ENCODE measurements at places on chromosomes 1 and 21.
A peak's percentile ranks its signal among the peaks of the same experiment; 100 is the strongest.

DNA sequence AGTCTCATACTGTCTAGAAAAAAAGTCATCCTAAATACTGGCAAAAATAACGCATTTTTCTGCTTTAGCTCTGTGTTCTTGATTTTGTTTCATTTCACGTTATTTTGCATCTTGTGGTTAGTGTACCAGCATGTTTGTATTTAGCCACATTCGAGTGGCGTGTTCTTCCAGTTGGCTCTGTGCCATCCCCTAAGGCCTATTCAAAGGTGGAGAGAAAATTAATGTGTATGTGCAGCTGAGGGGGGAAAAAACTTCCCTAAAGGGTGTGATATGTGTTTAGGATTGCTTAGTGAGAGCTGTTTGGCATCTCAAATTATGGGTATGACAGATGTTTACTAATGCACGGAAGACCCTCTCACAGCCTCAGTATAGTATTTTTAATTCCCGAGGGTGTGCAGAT lies 12.1 kb downstream of the DNAJC16 start:
- DNase-seq: no peak

DNA sequence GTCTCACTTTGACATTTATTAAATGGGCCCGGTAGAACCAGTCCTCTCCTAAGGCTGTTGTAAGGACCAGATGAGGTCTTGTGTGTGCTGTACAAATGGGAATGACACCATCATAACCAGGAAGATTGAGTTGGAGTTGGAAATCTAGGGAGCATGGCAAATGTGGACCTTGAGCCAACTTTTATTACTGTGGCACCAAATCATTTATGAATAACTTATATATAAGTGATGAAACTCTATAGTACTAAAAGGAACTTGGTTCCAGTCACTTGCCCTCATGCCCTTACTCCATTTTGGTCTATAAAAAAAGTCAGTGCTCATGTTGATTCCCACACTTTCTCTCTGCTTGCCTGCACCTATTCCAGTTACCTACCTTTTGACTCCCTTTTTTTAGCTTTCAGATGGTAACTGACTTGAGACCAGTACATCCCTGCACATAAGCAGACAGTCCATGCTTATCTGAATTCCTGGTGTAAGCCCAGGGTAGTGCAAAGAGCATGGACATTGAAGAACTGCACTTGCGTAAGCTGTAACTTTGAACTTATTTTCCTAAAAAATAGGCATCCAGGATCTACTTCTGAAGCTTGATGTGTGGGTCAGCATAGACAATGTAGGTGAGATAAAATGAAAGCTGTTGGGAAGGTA lies 210.6 kb downstream of the PBX1 start:
- DNase-seq: no peak

DNA sequence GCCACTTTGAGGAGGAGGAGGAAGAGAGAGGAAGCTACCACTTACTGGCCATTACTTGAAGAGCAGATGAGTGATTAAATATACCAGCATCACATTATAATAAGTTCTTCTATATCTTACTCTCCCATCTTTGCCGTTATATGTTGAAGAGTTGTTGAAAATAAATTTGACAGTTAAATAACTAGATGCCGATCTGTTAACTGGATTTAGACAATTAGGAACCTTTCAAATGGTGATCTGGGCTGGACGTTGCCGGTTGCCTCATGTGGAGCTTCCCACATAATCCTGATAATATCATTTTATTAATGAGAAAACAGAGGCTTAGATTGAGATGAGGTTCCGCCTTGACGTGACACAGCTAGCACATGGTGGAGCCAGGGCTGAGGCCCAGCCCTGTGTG lies 147.0 kb downstream of the SDCCAG8 start:
- DNase-seq: no peak

- DNase-seq: no peak
Observed at GRCh38 chr1:33876970-33877650, 13.2 kb downstream of the HMGB4 start.

DNA sequence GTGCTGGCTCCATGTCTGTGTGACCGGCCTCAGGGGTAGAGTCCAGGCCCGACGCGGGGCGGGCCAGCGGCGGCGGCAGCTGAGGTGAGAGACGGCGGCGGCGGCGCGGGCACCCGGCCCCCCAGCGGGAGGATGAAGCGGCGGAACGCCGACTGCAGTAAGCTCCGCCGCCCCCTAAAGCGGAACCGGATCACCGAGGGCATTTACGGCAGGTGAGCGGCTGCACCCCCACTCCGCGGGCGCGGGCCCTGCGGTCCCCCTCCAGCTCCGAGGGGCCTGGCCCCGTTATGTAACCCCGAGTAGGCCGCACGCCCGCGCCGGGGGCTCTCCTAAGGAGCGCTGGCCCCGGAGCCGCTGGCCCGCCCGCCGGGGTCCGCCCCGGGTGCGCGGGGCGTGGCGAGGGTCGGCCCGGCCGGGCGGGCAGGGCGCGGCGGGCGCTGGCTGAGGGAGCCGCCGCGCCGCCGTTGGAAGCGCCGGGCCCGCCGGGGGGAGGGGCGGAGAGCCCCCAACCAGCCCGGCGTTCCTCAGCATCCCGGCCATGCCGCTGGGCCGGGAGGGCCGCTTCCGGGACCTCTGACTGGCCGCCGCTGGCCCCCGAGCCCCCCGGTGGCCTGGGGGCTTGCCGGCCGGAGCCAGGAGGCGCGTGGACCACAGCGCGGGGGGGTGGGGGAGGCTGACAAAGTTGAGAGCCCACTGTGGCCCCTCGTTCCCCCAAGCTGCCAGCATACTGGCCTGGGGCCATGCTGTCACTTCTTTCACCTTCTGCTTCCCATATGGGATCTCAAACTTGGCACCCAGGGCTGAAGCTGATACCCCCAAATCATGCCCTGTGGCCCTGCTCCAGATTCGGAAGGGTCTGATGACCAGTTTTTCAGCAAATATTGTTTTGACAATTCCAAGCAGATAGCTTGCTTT lies 527 bp downstream of the MACO1 start:
- DNase-seq: peak; percentile 68
